ENCODE measurements at places on chromosomes 2 and 18.

DNA sequence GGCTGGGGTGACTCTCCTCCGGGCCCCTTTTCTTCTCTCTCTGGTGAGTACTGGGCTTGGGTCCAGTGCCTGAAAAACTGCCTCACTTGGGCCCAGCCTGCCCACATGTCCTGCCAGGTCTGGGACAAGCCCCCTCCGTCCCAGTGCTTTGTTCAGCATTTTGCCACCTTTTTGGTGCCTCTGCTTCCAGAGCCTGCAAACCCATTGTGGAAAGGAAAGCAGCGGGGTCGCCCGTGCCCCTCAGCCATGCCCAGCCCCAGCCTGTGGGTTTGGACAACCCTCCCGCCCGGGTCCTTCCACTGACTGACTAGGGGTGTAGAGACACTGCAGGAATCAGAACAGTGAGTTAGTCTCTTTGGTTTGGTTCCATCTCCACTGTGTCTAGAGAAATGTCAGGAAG lies 140.7 kb upstream of the ALKAL2 start:
- DNase-seq, result no peak

- DNase-seq, result no peak
These were observed 1027.7 kb downstream of the TMEM182 start for GRCh38 chr2:103789381-103790095.

DNA sequence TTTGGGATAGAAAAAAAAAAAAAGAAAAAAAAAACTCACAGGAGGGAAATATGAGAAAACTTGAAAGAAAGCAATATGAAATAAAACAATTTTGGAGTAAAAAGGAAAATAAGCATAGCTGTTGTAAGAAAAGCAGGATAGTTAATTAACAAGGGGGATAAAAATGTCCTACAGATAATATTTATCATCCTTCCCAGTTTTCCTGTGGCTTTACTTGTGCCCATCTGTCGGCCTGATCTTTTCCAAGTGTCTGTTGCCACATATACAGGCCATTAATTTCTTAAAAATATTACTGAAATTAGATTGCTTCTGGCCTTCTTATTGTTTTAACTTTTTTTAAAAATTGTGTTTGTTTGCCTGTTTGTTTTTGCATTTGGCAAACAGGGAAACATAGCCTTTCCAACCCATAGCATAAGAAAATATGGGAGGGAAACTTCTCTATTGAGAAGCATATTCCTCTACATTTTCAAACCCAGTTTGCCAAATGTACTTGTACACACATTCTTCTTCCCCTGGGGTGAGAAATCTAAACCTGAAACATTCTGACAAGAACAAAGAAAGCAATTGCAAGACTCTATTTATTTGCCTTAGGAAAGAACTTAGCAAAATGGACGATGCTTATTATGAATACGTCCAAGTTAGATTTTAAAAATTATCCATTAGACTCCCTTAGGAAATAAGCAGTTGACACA lies 272.3 kb downstream of the CDH20 start:
- DNase-seq, result no peak

- DNase-seq, result no peak
These were observed 279.0 kb upstream of the STON1 start for GRCh38 chr2:48250943-48251342.

GRCh38 chr18:35267161-35267651 lies 22.8 kb downstream of the ZSCAN30 start:
- no peak for DNase-seq

DNA sequence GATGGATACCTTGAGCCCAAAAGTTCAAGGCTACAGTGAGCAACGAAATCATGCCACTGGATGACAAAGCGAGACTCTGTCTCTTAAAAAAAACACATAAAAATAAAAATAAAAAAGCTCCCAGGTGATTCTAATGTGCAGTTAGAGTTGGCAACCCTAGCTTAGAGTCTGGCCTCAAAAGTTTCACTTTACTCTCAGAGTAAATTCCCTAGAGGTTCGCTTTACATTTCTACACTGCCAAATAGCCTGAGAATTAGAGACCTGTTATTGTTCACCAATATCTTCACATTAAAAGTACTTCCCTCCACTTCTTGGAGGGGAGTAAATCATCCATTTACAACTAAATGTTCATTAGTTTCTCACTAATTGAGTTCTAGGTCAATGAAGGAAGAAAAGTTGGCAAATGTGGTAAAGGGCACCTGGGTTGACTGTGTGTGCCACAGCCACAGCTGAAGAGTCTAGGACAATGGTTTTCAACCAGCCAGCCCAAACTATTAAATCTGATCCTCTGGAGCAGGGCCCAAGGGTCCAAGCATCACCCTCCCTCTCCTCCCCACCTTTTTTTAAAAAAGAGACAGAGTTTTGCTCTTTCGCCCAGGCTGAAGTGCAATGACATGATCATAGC lies 15.2 kb upstream of the TMEM37 start:
- DNase-seq, result no peak

GRCh38 chr2:206700156-206700555 lies 18.0 kb downstream of the DYTN start:
- no peak for DNase-seq

Data from HuH-7.5 (cell line).